ENCODE measurements at places on chromosomes 2 and 18.
A peak's percentile ranks its signal among the peaks of the same experiment; 100 is the strongest.

DNA sequence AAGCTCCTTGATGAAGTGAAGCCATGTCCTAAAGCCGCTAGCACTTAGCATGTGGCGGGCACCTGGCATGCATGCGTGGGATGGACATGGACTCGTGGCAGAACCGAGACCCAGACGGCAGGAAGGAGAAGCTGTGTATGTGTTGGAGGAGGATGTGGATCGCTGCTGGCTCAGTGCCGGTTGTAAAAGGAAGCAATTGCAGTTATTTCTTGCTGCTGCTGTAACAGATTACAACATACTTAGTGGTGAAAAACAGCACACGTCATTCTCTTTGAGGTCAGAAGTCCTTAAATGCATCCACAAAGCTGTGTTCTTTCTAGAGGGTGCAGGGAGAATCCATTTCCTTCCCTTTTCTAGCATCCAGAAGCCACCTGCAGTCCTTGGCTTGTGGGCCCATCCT, 74.6 kb downstream of the AGAP1 start:
- DNase-seq: no peak

DNA sequence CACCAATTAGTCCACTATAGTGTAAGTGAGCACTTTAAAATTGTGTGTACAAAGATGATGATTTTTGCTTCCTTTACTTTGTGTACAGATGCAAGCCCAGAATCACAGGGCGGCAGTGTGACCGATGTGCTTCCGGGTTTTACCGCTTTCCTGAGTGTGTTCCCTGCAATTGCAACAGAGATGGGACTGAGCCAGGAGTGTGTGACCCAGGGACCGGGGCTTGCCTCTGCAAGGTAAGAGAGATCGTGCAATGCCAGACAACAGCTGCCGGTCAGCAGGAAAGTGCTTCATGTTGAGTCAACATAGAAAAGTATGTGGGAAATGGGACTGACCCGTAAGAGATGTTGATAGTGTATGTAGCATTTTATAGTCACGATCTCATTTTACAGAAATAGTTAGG, 156.8 kb upstream of the TTC39C start:
- no peak for DNase-seq

- peak; percentile 28 for DNase-seq
Observed at GRCh38 chr2:218406949-218407618, 7.4 kb downstream of the CTDSP1 start.

GRCh38 chr2:24454294-24454693, 36.8 kb upstream of the NCOA1 start:
- DNase-seq: no peak

- no peak for DNase-seq
Observed at GRCh38 chr2:187994464-187995331, 297.0 kb upstream of the GULP1 start.

- DNase-seq: no peak
Observed at GRCh38 chr2:201880993-201881611, 74.8 kb downstream of the CDK15 start.

All from endothelial cell (in vitro differentiated cells).